ENCODE measurements at places on chromosomes 6 and 20.
A peak's percentile ranks its signal among the peaks of the same experiment; 100 is the strongest.

- DNase-seq: no peak
Measured at GRCh38 chr6:109465772-109466171, 10.2 kb upstream of the MICAL1 start.

- no peak for DNase-seq
Measured at GRCh38 chr6:17091122-17091521, 10.7 kb upstream of the STMND1 start.

DNA sequence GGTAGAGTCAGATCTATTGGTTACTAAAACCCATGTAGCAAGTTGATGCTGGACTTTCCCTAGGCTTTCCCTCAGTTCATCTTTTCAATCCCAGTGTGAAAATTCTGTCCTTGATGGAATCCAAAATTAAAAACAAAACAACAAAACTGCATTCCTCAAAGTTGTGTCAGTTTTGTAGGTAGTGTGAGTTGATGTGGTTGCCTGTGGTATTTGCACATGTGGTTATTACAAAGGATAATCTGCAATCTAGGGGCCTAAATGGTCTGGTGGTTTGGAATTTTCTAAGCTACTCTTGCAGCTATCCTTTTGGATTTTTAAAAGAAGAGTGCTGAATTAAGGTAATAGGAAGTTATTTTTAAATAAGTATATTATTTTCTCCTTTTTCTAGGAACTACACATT, 132.2 kb upstream of the SCGN start:
- no peak for DNase-seq

DNA sequence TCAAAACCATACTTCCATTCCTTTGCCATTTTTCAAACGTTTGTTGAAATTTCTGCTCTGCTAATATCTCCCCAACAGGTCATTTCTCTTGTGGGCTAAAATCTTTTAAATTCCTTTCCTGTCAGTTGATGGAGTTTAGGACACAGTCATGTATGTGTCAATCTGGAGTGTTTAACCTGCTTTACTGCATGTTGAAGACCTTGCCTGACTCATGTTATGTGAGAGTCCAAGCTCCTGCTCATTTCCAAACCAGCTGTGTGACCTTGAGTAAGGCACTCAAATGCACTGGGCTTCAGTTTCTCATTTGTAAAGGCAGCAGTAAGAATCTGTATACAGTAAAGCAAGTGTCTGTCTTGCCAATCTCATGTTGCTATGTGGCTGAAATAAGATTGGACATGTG, 171.9 kb upstream of the SPACA1 start:
- no peak for DNase-seq

GRCh38 chr6:43609402-43609801, 19.7 kb downstream of the GTPBP2 start:
- no peak for DNase-seq

- DNase-seq: no peak
Measured at GRCh38 chr6:35076997-35077712, 64.0 kb downstream of the TCP11 start.

DNA sequence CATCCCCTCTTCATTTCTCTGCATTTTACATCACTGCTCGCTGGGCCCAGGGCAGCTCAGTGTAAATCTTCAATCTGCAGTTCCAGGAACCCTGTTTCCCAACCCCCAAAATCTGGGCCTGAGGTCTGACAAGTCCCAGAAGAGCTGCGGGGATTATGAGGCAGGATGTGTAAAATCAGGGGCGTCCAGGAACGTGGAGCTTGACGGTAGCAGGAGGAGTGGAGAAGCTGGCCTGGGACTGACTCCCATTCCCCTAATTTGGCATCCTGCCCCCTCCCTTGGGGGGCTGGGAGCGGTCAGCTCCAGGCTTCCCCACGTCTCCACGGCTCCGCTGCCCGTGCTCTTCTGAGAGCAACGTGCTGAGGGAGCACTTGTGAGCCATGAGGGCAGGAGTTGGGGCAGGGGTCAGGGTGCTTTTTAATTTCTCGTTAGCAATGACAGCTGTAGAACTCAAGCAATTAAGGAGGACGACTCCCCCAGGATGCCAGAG, 23.4 kb upstream of the VEGFA start:
- DNase-seq: no peak

GRCh38 chr20:31708736-31709534, 13.7 kb downstream of the BCL2L1 start:
- no peak for DNase-seq

DNA sequence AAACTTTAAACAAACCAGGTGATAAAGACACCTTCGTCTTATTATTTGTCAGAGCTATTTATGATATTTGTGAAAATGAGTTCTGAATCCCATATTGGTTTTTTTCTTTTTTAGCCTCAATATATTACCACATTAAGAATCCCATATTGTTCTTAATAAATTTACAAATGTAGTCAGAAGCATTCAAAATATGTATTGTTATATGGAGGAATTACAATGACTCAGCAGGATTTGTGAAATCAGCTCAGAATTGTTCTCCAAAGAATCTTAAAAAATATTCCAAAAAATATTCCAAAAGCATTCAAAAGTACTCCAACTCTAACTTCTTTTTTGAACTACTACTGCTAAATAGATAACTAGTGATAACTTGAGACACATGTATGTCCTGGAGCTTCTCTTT, 6.5 kb upstream of the ZNF343 start:
- no peak for DNase-seq

DNA sequence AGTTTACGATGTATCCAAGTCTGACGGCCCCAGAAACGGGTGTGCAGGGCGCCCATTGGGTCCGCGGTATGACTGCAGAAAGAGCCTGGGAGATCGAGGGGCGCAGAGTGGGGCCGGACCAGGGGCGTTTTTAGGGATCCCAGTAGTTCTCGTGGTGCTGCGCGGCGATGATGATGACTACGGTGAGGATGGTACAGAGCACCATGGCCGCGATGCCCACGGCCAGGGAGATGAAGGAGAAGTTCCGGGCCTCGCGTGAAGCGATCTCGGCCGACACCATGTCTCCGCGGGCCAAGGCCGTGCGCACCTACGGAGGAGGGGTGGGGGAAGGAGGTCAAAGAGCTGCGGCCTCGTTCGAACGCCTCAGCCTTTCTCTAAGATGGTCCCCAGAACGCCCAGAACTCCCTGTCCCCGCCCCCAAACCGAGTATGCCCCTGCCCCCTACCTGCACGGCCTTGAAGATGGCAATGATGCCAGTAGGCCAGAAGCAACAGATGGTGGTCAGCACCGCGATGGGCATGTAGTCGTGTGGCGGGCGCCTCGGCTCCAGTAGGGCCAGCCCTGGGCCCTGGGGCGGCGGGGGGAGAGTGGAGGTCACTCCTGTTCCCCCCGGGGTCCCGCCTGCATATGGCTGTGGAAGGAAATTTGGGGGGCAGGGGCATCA, 2.5 kb downstream of the PRRT1 start:
- DNase-seq: no peak

- no peak for DNase-seq
Measured at GRCh38 chr20:36862857-36863668, 12.9 kb upstream of the TLDC2 start.

- DNase-seq: no peak
Measured at GRCh38 chr6:110476046-110476849, at the start of gene SLC22A16. SLC22A16 (minus strand) TSS chr6:110476613; CDS start chr6:110476574, 39 bp downstream.

DNA sequence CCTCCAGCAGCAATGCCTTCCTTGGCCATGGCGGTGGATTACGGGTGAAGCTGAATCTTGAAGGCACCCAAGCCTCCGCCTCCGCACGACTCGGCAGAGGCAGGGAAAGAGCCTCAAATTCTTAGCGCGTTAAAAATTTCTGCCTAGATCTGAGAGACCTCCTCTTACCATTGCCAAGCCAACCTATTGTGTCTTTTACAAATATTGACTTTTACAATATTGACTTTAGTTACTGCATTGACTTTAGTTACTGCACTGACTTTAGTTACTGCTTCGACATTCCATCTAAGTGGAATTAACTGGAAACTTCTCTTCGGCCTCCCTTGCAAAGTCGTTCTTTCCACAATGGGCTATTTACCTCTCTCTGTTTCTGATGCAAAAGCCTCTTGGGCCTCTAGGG, 13.8 kb upstream of the AKAP12 start:
- DNase-seq: no peak

DNA sequence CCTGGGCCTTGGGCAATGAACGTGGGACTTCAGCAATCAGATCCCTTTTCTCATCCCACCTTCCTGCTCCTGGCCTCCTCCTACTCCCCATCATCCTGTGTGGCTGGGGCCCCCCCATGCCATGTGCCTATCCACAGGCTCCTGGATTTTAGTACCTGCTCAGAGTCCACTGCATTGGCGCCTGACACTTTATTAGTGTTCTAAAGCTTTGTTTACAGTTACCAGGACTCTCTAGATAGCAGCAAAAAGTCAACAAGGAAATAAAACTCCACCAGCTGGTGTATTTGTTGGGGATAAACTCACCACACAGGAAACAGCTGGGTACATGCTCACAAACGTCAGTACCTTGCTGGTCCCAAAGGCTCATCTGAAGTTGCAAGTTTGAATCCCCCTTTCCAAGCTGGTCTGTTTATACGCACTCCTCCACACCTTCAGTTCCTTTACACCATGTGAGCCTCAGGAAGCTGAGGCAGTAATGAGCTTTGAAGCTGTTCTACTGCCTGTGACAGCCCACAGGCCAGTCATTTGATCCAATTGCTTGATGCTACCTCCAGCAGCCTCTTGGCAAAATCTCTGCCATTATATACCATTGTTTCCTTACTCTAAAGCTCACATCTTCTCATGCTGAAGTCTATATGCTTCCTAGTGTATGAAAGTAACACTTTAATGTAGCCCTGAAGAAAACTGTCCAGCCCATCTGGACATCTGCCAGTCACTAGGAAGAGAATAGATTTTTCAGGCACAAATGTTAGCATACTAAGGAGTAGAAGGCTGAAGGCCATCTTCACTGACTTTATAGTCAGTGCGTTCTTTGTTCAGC, 76.6 kb downstream of the ANKEF1 start:
- no peak for DNase-seq

DNA sequence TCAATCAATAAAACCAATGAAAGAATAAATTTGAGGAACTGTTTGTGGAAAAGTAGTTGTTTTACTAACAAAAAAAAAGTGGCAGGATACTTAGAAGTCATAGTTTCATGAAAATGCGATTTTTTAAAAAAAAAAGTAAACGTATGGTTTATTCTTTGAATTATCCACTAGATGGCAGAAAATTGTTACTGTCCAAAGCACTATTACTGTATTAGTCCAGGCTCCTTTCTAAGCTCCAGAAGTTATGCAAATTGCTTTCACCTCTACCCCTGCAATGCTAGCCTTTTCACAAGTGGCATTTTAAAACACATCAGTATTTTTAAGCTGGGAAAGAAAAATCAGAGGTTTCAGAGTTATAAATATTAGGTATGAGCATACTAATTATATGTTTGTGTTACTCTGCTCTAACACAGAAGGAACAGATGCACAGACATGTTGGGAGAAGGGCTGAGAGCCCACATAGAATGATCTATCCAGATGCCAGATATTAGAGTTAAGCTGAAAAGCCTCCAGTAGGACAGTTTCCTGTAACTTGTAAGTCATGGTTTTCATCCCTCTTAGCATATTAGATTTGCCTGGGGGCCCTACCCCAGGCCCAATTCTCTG, 63.9 kb downstream of the FHL5 start:
- DNase-seq: no peak

- DNase-seq: no peak
Measured at GRCh38 chr20:721876-722275, 46.3 kb upstream of the SCRT2 start.

DNA sequence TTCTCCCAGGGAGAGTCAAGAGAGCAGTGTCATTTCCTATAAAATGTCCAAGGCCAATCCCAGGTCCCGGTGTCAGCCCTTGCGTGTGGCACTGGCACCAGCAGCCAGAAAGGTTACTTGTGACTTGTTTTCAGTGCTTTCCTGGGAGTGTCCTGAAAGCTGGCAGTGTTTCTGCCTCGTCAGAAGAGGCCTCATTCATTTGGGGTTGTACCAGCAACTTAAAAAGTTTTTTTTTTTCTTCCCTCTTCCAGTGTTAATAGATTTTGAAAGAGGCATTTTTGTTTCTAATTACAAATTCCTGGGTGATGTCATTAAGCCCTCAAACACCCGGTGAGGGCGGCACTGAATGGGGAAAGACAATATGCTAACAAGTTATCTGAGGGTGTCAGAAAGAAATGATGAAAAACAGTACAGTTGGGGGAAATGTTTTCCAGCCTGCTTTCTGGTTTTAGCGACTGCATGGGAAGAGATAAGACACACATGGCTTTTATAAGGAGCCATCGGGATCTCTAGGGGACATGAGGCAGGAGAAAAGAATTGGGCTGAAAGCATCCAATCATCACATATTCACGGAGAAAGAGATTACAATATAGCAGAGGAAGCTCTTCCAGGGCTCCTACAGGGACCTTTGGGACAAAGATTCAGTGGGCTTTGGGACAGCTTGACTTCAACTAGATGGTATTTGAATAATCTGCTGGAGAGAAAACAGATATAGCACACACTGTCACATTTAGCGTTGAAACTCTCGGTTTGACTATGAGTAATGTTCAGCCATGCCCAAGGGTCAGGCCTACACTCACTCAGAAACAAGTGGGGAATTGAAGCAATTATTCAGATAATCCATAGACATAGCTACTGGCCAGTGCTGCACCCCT, 153.0 kb downstream of the BCAS1 start:
- no peak for DNase-seq

- no peak for DNase-seq
Measured at GRCh38 chr20:37943501-37944455, 40.9 kb downstream of the VSTM2L start.

- DNase-seq: no peak
Measured at GRCh38 chr6:143206550-143206949, 145.9 kb downstream of the AIG1 start.

GRCh38 chr6:93272211-93272610, 147.1 kb downstream of the EPHA7 start:
- no peak for DNase-seq

GRCh38 chr20:44745598-44746366, at the start of gene KCNK15:
KCNK15 (plus strand) TSS chr20:44745865; CDS start chr20:44745911, 46 bp downstream.
- DNase-seq: peak; percentile 37

DNA sequence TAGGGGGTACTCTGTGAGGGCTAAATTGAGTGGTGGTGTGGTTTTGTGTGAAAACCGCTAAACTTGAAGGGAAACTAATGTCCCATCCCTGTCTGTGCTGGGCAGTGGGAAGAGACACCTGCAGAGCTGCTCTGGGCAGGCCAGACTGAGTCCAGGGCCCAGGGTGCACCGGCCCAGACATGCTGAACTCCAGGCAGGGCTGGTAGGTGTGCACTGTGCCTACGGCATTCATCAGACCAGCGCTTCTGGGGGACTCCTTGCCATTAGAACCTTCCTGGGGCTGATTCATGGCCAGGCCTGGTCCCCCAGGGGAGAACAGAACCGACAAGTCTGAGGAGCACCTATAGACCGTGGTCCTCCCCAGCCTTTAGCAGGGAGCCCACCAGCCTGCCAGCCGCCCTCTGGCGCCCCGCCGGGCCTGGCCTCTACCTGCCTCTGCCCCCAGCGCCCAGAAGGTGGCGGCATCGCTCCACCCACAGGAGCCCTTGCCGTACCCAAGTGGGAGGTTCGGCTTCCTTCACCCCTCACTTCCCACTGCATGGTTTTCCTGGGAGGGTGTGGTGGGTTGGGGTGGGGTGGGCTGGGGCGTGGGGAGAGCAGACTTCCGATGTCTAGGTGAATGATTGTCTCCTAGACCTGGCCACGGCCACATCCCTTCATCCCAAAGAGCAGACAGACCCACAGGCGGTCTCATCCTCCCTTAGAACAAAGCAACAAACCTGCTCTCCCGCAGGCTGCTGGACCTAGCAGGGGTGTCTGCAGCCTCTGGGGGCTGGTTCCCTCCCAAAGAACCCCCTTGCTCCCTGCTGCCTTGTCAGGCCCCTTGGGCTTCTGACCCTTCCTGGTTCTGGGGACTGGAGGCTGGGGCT, 15.5 kb downstream of the CCDC167 start:
- peak; percentile 69 for DNase-seq

- DNase-seq: no peak
Measured at GRCh38 chr6:142954844-142955243, 9.9 kb upstream of the HIVEP2 start.

GRCh38 chr20:53847837-53848170, 222.6 kb downstream of the BCAS1 start:
- DNase-seq: no peak

All from stimulated activated CD4-positive, alpha-beta T cell treated with anti-CD3 and anti-CD28 coated beads, Interleukin-1b, Interleukin-23, amount 100 ng/mL, for 24 hours (primary cell).